ENCODE measurements at places on chromosomes 5 and 9.

DNA sequence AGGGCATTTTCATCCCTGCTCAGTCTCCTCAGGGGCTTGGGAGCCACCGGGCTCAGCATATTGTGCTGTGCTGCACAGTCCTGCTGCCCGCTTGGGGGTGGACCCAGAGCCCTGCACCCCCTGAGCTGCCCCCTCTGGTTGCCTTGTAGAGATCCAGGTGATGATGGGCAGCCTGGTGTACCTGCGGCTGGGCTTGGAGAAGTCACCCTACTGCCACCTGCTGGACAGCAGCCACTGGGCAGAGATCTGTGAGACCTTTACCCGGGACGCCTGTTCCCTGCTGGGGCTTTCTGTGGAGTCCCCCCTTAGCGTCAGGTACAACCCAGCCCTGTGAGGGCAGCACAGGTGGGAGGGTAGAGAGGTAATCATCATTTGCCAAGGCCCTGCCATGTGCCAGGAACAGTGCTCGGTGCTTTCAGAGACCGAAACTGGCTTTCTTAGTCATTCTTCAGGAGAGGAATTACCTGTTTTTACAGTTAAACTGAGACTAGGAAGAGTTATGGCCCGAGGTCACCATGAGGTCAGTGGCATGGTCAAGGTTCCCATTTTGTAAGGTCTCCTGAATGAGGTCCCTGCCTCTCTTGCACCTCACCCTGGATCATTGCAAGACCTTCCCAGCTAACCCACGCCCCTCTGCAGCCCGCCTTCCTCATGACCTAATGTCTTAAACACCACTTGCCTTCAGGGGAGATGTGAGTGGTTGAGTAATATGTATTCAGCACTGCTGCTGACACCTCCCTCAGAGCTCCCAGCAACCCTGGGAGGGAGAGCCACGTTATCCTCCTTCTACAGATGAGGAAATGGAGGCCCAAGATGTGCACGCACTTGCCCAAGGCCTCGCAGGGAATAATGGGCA is 7.5 kb downstream of the NHP2 start:
- no peak for DNase-seq

- DNase-seq: no peak
These were observed 7.4 kb downstream of the SLC22A4 start for GRCh38 chr5:132301344-132302271.

GRCh38 chr9:4838189-4838546 is 45.4 kb downstream of the RCL1 start:
- DNase-seq: no peak

- no peak for DNase-seq
These were observed 694.3 kb downstream of the BRINP1 start for GRCh38 chr9:118674942-118675341.

GRCh38 chr9:38671372-38671731 is 48.6 kb downstream of the FAM240B start:
- DNase-seq: no peak

DNA sequence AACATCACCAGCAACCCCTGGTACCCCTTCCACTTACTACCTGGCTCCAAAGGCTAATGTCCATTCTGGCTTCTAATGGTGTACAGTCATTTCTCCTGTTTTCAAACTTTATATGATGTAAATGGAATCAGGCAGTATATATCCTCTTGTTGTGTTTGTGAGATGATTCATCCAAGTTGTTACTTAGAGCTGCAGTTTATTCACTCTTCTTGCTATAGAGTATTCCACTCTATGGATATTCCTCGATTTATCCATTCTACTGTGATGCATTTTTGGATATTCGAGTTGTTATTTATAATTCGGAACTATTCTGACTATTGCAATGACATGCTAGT is 32.4 kb downstream of the IRF1 start:
- no peak for DNase-seq

GRCh38 chr5:3234566-3234965 is 361.1 kb upstream of the IRX1 start:
- no peak for DNase-seq

- DNase-seq: no peak
These were observed 97.4 kb upstream of the IFNK start for GRCh38 chr9:27426511-27427271.

DNA sequence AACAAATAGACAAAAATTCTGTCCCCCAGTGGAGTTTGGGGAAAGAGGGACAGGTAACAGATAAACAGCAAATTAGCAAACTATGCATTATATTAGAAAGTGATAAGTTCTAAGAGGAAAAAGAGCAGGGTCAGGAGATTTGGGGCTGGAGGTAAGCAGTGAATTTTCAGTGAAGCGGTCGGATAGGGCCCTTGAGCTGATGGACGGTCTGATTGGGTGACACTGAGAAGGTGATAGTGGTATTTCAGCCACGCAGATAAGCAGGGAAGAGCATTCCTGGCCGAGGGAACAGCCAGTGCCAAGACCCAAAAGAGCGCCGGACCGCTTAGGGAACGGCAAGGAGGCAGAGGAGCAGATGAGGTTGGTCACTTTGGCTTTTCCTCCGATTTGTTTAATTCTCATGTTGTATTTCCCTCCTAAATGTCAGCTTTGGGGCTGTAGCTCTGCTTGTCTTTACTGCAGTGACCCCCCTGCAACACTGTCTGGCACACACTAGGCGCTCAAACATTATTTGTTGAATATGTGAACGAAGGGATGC is 1.1 kb upstream of the PTPN3 start:
- DNase-seq: no peak

DNA sequence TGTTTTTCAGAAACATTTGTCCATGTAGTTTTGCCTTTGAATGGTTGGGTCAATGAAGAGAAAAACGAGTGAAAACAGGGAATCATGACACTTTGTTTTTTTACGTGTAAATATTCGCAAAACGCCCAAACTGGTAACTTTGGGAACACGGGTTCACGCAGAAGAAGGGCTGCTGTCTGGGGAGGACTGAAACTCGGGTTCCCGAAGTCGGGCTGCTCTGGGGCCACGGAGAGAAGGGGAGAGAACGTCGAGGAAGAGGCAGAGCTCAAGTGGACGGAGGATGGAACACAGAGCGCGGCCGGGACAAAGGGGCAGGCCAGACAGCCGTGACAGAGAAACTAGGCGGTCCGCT is 478 bp upstream of the SETD9 start:
- no peak for DNase-seq

DNA sequence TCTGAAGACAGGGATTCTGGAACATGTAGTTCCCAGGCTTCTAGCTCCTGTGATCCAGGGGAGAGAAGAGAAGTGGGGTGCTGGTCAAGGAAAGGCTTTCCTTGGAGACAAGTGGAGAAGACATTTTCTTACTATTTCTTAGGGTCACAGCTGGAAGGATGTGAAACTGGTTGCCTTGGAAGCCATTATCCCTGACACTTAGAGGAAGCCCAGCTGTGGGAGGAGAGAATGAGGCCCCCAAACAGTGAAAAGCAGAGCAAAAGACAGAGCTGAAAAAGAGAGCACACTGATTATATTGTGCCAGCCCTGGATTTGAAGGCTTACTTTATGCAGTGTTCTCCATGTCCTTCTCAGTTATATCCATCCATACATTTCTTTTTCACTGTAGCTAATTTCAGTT is 17.5 kb upstream of the SHB start:
- DNase-seq: no peak

- DNase-seq: no peak
These were observed 195.9 kb downstream of the SEMA6A start for GRCh38 chr5:116378777-116379121.

GRCh38 chr9:8429157-8429556 is 629.6 kb upstream of the DMAC1 start:
- DNase-seq: no peak

GRCh38 chr5:83718936-83719495 is 1.6 kb downstream of the HAPLN1 start:
- DNase-seq: no peak

DNA sequence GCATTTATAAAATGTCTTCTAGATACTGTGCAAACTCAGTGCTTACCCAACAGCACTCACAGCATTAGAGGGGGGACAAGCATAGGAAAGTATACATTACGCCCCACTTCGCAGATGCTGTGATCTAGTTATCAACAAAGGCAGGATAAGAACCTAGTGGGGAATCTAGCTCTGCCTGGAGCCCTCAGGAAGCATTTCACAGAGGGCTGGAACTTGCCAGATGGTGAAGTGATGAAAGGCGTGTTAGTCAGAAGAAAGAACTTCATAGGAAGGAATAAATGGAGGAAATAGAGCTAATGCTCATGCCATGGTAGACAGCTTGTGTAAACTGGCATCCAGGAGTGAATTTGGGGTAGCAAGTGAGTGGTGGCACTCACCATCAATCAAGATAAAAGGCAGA is 25.8 kb downstream of the DIRAS2 start:
- DNase-seq: no peak

DNA sequence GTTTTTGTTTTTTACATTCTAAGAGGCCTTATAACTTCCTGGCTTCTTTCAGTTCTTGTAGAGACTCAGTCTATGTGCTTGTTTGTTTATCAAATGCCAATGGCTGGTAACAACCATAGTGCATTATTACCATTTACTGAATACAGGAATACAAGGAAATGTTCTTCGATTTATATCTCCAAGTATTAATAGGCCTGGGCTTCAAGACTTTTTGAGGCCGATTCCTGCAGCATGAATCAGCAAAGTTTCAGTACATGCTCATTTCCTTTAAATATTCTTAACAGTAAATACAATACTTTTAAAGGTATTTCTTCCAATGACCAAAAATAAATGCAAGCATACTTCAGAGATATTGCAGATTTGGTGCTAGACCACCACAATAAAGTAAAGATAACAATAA is 535.3 kb downstream of the EFNA5 start:
- no peak for DNase-seq

DNA sequence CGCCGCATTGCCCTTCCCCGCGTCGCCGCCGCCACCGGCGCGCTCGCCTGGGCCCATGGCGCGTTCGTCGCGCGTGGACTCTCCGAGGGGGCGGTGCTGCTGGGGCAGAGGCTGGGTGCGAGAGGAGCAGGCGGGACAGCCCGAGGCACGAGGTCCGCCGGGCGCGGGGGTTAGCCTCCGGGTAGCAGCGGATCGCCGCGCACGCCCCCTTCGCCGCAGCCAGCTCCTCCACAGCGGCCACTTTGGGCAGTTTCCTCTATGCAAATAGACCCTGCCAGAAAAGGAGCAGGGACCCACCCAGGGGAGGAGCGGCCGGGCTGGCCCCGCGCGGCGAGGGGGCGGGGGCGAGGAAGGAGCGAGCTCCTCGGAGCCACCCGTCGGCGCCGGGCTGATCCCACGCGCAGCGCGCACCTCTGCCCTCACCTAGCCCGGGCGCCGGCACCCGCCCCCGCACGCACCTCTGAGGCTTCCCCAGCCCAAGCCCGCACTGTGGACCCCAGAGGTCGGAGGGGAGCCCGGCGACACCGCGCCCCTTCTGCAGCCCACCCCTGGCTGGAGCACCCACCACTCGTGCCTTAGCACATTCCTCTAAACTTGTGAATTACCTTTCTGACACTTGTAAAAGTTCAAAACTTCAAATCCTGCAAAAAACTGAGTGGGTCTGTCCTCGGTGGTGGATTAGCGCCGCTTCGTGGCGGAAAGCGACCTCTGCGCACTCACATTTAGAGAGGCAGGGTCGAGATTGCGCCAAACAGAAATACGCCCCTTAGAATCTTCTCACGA is at the start of gene COL23A1:
Gene COL23A1 (minus strand): TSS at position 253 of the 783 bp plus-strand sequence.
- no peak for DNase-seq

DNA sequence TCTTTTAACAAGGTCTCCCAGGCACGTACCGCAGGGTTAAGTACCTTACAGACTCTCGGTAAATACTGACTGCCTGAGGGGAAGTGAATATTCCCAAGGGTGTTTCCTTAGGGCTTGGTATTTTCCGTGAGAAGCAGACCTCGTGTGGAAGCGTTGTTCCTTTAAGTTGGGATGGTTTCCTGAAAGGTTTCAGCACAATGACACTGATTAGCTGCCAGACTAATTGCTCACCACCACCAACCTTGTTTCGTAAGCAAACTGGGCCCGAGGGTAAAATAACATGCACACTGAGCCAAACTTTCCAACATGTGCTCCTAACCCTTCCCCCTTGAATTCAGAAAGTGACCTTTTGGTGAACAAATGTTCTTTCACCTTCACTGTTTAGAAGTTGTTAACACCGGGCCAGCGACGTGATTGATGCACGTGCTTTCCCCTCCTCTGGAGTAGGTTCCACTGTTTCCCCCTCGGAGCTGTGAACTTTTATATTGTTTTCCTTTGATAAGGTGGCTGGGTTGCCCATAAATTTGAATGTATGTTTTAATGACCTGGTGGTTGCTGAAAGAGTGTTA is 128.1 kb upstream of the RPS23 start:
- DNase-seq: no peak

- DNase-seq: no peak
These were observed 175.7 kb upstream of the RORB start for GRCh38 chr9:74321396-74321795.

DNA sequence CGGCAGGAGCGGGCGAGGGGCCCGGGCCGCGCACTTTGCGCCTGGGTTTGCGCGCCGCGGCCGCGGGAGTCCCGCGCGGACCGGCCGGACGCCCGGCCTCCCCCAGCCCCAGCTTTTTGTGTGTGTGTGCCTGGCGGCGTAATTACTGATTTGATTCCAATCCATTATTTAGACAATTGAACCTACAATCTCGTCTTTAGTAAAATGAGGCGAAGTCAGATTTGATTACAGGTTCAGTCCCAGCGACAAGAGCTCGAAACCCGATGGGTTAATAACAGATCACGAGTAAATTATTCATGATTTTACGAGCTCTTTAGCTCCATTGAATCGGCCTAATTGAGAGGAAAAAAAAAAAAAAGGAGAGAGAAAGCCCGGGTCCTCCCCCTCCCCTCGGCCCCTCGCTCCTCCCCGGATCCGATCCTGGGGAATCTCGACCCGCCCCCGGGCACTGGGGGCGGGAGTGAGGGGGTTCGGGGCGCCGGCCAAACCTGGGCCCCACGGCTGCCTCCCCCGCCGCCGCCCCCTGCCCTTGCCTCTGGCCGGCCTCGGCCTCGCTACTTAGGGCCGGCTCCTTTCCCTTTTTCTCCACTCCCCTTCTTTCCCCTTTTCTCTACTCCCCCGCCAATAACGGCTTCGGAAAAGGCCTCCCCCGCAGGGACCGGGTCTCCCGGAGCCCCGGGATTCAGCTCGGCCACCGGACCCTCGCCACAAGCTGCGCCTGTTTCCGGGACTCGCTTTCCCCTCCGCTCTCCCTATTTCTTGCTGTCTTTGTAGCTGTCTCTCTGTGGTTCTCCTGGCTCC is 6.6 kb downstream of the LHX2 start:
- no peak for DNase-seq

DNA sequence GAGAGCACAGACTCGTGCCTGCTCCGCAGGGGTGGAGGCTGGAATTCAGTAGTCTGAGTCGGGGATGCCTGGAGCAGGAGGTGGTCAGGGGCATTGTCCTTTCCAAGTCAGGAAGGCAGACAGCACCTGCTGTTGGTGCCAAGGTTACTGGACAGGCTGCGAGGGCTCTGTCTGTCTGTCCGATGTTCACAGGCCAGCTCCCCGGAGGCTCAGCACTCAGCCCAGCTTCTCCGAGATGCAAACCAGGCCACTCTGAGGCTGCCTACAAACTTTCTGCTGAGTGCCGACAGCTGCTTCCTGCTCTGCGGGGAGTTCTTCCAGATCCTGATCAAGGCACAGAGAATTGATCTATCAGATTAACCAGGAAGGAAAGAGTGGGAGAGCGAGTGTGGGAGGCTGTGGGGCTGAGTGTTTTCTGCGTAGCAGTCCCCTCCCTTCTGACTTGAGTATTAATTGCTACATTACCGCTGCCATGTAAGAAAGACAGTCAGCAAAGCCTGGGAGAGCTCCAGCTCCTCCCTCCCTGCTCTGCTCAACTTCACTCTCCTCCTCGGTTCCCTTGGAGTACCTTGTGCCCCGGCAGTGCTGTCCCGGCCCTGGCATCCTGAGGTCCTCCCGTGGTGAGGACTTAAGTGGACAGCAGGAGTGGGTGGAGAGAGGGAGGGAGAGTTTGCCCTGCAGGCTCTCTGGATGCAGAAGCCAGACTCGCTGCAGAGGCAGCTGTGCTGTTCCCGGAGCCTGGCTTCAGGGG is 36.0 kb downstream of the KCNMB1 start:
- DNase-seq: peak; percentile 48

GRCh38 chr9:131180454-131180853 is 55.1 kb downstream of the NUP214 start:
- DNase-seq: no peak
